ENCODE measurements at places on chromosomes 2 and 18. TPM values are rescaled to one million over a fixed set of nuclear protein-coding genes. Genes with fewer than 3 reads are reported as not detected.

DNA sequence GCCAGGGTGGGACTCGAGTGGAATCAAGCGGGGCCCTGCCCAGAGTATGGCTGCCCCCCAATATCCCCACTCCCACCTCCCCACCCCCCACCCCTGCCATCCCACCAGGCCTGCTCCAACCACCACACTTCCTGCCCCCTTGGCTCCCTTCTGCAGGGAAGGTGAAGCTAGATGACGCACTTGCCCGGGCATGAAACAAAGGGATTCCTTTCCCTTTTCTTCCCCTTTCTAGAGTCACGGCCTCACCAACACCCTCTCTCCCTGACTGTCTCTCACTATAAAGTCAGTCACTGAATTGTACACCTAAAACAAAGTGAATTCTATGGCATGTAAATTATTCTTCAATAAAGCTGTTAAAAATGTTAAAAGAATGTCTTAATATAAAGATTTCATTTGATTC lies 16.0 kb downstream of the ZBTB7C start:
- DNase-seq, result no peak

SDC1 gene
- total RNA-seq, result 40.5 TPM

DNAJC5G gene
- total RNA-seq, result not detected

CD8B2 gene
- not detected for total RNA-seq

DNA sequence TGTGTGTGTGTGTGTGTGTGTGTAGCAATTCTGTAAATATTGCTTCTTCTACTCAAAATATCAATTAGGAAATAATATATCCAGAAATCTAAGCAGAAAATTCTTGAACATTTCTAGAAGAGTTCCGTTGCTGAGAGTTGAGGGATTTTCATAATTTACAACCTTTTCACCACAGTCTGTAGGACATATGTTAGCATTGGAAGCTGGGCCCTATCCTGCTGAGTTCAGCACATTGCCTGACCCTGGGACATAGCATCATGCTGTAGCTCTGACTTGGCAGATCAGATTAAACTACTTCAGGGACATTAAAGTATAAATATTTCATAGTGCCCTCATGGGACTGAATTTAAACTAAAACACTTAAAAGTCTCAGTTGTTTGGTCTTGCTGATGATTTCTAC lies 129.2 kb upstream of the KCNH7 start:
- DNase-seq, result no peak
